GM12865 (cell line): ENCODE measurements at places on chromosomes 1 and 21.

DNA sequence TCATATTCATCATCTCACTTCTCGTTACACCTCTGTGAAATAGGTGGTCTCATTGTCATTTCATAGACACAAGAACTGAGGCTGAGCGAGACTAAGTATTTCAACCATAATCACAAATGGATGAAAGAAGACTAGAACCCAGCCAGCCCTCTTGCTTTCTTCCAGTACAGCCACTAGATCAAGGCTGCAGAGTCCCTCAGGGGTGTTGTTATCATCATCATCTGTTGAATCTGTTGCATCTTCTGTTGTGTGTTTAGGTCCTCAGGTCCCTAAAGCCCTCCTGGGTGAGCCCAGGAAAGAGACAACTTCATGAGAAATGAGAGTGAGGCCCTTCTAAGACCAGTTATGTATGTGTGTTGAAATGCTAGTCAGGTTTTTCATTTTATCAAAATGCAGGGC is 86.6 kb upstream of the ZNF326 start:
- no peak for DNase-seq

DNA sequence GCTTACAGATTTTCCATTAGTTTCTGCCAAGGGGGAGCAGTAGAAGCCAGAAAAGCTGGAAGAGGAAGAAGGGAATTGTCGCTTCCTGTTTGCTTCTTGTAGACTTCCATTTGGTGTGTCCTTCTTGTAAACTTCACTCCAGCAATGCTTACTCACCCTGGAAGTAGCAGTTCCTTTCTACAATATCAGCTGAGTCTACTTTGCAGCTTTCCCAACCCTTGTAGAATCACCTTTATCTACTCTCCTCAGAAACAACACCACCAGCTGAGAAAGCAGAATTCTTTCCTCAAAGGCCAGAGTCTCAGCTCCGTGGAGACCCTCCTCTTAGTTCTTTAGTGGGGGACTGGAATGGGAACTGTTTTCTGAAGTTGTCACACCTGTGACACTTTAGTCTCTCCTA is 1136.7 kb upstream of the TMPRSS15 start:
- no peak for DNase-seq

DNA sequence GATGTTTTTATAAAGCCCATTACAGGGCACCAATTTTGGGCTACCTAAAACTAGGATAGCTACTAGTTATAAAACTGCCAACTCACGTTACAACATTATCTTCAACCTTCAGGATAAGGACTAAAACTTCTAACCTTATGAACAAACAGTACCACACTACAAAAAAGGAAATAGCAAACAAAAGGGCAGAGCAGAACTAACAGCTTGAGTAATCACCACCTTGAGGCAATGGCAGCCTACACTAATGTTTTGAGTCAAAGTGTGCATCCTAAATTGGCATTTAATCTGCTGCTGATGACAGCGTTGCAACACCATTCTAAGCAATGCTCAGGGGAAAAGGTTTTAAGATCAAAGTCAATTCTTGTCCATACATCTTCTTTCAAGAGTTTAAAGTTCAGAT is 27.2 kb downstream of the PTP4A2 start:
- peak; percentile 63 for DNase-seq

GRCh38 chr1:22077728-22078127 is 25.2 kb downstream of the CDC42 start:
- DNase-seq = peak; percentile 41

DNA sequence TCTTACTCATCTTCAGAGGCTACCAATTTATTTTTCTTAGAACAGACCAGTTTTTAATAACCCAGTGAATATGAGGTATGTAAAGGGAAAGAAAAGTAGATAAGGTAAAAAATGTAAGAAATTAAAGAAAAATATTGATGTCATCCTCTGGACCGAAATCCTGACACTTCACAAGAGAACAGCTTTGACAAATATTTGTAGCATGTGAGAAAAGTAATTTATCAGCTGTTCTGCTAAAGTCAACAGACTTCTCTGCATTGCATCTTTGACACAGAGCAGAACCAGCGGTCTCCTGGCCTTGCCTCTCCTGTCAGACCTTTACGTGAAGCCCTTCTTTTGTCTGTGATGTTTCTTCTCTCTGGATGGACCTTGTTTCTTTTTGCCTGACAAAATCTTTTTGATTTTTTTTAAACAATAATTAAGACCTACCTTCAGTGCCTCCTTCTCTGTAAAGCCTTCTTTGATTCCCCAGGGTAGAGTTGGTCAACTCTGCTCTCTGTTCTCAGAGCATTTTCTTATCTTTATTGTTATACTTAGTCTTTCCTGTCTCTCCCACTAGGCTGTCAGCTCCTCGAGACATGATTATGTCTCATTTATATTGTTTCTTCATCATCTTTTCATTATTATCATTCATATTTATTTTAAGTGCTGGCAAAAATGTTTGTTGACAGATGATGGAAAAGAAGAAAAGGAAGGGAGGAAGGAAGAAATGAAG is 35.4 kb downstream of the RGS4 start:
- DNase-seq = no peak

DNA sequence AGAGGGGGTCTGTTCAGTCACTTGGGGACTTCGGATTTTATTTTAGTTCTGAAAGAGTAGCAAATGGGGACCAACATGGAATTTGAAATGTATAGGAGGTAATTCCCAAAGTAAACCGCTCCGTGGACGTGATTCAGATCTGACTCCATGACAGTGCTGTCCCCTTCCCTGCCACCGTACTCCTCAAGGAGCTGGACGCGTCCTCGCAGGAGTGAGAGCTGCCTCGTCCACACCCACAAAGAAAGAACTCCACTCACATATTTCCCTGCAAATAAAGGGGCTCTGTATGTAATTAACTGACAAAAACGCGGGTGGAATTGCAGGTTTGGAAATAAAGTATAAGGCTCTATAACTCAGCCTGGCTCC is 183.6 kb downstream of the ETS2 start:
- DNase-seq = no peak

- DNase-seq = peak; percentile 33
These were observed 33.4 kb downstream of the RGS7 start for GRCh38 chr1:241323514-241324195.

DNA sequence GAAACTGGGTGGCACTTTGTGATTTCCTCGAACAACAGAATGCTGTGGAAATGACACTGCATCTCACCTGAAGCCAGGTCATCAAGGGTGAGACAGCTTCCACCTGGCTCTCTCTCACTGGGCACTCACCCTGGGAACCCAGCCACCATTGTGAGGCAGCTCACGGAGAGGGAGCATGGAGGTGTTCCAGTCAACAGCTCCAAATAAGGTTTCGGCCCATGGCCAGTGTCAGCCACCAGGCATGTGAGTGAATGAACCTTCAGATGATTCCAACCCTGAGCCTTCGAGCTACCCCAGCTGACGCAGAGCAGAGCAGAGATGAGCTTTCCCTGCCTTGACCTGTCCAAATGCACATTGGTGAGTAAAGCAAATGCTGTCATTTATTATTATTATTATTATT is 58.1 kb downstream of the SYDE2 start:
- no peak for DNase-seq

- DNase-seq = no peak
These were observed 45.5 kb downstream of the USP25 start for GRCh38 chr21:15775291-15775690.

DNA sequence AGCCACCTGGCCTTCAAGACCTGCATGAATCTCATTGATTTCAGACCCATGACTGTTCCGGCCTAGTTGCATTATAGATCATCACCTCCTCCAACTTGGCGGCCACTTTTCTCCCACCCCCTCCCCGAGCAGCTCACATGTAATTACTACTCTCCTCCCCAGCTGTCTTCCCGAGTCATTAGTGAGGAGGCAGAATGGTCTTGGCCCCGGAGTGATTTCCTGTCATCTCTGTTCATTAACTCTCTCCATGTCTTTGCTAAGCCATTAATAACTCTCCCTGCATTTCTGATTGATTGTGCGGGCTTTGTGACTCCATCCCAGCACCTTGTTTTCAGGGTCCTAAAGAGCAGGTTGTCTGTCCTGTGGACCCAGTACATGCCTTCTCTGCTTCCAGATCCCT is 75.6 kb upstream of the CNTN2 start:
- DNase-seq = no peak

- DNase-seq = no peak
These were observed 301.1 kb upstream of the DPYD start for GRCh38 chr1:98221923-98222322.

DNA sequence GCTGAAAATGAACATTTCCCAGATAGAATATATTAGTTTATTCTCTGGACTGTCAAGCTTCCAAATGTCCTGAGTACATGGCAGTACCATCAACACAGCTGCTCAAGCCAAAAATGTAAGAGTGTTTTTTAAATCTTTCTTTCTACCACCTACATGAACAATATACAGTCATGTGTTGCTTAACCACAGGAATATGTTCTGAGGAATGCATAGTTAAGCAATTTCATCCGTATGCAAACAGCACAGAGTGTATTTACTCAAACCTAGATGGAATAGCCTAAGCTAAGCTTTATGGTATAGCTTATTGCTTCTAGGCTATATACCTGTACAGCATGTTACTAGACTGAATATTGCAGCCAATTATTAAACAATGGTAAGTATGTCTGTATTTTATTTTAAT is 561.9 kb upstream of the ADGRL4 start:
- no peak for DNase-seq

GRCh38 chr1:90149101-90149500 is 154.2 kb downstream of the ZNF326 start:
- no peak for DNase-seq

- peak; percentile 77 for DNase-seq
These were observed 2.8 kb downstream of the MYCL start for GRCh38 chr1:39898648-39899603.

GRCh38 chr21:43306911-43307676 is 119.8 kb downstream of the SIK1 start:
- DNase-seq = peak; percentile 88

GRCh38 chr1:231636157-231636556 is 9.6 kb downstream of the DISC1 start:
- DNase-seq = no peak

GRCh38 chr1:221204055-221204833 is 325.0 kb downstream of the HLX start:
- DNase-seq = no peak

DNA sequence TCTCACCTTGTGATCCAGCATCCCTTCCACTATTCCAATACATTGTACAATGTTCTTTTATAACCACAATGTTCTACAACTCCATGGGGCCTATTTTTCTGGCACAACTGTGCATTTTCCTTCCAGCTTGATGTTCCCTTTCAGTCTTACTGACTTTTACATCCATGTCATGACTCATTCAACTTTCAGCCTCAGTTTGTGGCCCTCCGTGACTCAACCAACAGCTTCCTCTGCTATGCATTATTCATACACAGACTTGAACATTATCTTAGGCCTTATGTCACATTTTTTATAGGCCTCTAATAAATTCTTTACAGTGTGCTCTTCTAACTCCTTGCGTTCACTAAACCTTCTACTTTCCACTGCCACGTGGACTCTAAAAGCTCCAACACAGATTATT is 119.4 kb upstream of the PRMT6 start:
- DNase-seq = no peak

DNA sequence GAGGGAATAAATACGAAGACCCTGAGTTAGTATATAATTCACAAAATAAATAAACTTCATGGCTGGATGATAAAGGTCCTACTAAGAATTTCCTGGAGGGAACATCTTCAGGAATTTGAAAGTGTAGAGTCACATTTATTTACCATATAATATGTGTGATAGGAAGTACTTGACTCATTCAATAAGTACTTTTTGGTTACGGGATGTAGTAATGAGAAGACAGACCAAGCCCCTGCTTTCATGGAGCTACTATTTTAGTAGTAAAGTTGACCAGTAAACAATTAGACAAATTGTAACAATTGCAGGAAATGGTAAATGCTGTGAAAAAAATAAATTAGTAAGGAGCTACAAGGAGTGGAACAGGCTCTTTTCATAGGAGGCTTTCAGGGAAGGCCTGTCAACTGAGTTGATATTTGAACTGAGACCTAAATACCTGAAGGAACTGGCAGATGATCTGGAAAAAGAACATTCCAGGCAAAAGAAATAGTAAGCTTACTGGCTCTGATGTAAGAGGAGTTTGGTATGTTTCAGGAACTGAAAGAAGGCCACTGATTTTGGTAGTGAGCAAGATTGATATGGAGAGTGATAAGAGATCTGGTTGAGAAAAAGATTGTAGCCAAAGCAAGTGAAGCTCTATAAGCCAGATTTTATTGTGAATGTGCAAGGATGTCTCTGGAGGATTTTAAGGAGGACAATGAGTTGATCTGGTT is 36.2 kb downstream of the CAMSAP2 start:
- DNase-seq = peak; percentile 18

- no peak for DNase-seq
These were observed 11.3 kb downstream of the SSR2 start for GRCh38 chr1:156009404-156009803.

- DNase-seq = no peak
These were observed 848 bp downstream of the CTTNBP2NL start for GRCh38 chr1:112396653-112397471.

DNA sequence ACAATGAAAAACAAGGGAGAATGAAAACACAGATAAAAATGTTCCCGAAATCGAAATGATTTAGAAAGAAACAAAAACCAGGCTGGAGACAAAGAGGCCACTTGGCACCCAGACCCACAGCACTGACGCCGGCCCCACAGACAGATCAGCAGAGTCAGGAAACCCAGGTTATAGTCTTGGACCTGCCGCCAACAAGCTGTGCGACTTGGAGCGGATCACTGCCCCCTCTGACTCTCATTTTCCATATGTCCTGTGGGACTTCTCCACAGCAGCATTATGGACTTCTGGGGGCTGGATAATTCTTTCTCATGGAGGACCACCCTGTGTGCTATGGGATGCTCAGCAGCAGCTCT is 72.4 kb downstream of the MATN1 start:
- no peak for DNase-seq

DNA sequence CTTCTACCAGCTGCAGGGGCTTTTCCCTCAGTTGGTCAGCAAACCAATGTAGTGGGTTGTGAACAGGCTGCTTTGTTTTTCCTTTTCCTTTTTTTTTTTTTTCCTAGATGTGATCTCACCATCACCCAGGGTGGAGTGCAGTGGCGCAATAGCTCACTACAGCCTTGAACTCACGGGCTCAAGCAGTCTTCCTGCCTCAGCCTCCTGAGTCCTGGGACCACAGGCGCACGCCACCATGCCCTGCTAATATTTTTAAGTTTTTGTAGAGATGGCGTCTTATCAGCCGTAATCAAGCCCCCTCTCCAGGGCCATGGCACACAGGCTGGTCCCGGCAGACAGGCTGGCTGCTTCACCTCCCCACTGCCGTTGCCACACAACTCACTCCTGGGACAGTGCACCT is 3.4 kb upstream of the TRIM11 start:
- DNase-seq = no peak

- no peak for DNase-seq
These were observed 155.4 kb upstream of the KCND3 start for GRCh38 chr1:112144733-112145426.
